Immature natural killer cell (primary cell): ENCODE measurements at places on chromosomes 6 and 20.

- DNase-seq = no peak
Observed at GRCh38 chr20:61692479-61692878, 373.2 kb downstream of the TAF4 start.

DNA sequence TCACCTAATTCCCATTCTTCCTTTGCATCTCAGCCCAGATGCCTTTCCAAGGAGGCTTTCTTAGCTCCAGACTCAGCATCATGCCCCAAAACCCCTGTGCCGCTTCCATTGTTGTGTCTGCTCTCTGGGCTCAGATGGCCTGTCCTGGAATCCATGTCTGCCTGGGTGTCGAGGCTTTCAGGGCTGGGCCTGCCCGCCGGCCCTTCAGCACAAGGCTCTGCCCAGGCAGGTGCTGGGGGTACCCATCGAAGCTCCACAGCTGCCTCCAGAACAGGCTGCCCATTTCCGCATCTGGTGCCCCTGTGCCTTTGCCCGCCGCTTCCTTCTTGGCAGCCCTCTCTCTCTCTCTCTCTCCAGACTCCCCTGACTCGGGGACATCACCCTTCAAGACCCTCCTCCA, 1.2 kb downstream of the CPXM1 start:
- no peak for DNase-seq

- DNase-seq = no peak
Observed at GRCh38 chr6:33654831-33655554, 33.9 kb downstream of the ITPR3 start.

- DNase-seq = no peak
Observed at GRCh38 chr20:63409066-63409833, 48.1 kb upstream of the CHRNA4 start.

DNA sequence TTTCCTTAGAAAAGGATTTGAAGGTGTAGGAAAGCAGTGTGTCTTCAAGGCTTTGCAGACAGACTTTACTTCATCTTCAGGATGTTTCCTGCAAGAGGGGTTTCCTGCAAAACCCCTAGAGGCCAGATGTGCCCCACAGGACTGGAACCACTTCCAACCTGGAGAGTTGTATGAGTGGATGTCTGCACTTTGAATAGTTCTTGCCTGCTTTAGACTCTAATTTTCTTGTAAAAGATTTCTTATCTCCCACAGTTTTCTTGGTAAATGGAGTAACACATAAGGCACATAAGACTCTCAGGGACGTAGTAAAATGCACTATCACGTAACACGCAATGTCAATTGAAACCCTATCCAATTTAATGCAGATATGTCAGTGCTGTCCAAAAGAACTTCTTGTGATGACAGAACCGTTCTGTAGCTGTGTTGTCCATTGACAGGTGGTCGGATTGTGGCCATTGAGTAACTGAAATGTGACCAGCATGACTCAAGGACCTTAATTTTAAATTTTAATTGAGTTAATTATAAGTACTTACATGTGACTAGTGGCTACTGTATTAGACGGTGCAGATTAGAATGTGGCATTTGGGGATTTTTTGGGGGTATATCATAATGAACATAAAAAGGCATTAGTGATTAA, 118.7 kb downstream of the JARID2 start:
- no peak for DNase-seq

DNA sequence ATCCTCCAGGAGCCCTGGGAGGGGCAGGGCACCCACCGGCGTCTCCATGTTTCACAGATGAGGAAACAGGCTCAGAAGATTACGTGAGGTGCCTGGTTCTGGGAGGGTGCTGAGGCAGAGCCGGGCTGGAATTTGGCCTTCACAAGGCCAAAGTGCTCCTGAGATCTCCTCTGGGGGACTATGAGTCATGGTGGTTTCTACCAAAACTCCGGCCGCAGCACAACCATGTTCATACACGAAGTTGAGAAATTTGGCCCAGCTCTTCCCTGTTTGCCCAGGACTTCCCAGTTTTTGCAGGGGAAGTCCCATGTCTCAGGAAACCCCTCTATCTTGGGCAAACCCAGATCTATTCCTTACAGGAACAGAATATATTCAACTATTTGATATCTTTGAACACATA, 172.9 kb upstream of the CDYL start:
- no peak for DNase-seq

GRCh38 chr6:27592481-27593199, 119.7 kb upstream of the ZNF184 start:
- no peak for DNase-seq

GRCh38 chr20:36572701-36573102, 695 bp upstream of the TGIF2 start:
- no peak for DNase-seq

- DNase-seq = no peak
Observed at GRCh38 chr6:64630901-64631300, 995.3 kb downstream of the PHF3 start.

DNA sequence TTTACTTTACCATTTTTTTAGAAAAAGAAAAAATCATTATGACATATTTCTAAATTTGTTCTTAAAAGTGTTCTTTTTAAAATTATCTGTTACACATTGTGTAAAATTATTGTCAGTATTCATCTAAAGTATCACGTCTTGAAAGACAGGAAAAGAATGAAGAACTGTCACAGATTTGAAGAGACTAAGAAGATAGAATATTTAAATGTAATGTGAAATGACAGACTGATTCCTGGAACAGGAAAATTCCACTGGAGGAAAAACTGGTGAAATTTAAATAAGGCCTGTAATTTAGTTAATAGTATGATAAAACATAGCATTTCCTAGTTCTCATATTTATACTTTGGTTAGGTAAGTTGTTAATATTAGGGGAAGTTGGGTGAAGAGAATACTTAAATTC, 52.8 kb upstream of the RUNX2 start:
- no peak for DNase-seq

GRCh38 chr6:135195041-135195440, 13.9 kb downstream of the MYB start:
- no peak for DNase-seq

DNA sequence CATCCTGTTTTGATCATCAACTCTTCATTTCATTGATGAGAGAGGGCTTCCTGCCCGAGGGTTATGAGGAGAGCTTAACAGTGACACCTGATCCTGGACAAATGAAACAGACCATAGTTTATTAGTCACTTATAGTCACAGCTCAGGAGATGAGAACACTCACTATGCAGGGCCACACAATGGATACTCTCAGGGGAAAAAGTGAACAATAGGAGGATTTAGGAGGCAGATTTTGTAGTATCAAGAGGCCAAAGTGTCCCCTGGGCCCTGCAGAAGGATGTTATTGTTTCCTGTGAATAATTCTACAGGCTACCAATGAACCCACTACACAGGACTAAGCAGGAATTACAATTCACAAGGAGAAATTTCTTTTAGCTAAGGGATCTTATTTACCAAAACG, 772.8 kb upstream of the MAN1A1 start:
- DNase-seq = no peak

DNA sequence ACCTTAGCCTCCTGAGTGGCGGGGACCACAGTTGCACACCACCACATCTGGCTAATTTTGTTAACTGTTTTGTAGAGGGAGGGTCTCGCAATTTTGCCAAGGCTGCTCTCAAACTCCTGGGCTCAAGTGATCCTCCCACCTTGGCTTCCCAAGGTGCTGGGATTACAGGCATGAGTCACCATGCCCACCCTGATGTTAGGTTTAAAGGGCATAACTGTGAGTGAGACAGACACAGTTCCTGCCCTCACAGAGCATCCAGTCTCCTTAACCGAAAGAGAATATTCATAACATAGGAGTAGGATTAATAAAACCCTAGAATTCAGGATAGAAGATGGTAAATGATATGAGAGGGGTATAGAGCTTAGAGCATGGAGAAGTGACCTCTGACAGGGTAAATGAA, 3.1 kb upstream of the SPATA2 start:
- DNase-seq = no peak

- DNase-seq = no peak
Observed at GRCh38 chr20:59636766-59637370, 32.5 kb downstream of the PHACTR3 start.

DNA sequence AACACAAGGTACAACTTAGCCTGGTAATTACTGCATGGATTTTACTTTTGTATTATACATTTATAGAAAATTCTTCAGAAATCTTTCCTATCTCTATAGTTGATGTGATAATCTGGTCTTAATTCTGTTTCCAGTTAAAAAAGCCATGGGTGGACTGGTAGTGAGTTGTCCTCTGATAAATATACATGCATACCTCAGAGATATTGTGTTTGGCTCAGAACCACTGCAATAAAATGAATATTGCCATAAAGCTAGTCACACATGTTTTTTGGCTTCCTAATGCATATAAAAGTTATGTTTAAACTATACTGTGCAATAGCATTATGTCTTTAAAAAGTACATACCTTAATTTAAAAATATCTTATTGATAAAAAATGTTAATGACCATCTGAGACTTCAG, 708.6 kb upstream of the MARCKS start:
- DNase-seq = no peak

DNA sequence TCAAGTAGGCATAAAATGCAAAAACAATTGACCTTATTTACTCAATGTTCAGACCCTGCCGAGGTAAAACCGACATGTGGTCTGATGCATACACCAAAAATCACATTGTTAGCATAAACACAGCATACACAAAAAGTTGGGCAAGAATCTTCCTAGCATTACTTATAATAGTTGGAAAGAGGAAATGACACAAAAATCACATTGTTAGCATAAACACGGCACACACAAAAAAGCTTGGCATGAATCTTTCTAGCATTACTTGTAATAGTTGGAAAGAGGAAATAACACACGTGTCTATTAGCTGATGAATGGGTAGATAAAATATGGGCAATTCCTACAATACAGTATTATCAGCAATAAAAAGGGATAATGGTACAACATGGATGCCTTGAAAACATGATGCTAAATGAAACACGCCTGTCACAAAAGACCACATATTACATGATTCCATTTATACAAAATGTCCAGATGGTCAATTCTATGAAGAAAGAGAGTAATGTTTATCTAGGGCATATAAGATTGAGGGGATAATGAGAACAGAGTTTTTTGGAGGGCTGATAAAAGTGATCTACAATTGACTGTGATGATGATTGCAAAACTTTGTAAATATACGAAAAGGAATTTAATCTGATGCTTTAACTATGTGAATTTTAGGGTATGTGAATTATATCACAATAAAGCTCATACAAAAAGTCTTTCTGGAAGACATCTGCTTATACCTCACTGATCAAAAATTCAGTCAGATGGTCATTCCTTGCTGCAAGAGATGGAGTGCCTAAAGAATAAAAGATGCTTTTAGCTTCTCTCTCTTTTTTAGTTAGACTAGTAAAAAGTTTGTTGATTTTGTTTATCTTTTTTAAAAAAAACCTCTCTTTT, 1019.5 kb upstream of the CITED2 start:
- DNase-seq = no peak

DNA sequence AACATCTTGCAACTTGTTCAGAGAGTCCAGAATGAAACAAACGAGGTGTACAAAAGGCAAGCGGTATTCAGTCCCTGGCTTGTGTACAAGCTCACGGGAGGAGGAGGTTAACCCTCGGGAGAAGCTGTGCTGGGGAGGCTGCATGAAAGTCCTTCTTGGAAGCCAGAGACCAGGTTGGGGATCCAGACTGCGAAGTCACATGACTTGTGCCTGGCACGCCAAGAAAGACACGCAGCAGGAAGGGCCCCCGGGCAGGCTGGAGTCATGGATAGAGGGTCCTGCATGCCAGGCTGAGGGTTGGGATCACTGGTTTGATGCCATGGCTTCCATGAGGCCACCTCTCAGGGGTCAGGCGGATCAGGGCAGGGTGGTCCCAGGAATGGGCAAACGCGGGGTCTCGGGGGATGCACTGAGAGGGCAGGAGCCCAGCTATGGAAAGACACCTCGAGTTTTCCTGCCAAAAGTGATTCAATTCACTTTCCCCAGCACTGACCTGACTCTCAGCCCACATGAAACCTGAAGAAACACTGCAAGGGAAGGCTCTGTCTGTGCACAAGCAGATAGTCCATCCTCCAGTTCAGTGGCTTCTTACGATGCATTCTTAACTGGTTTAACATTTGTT, 79.4 kb downstream of the DLL1 start:
- DNase-seq = no peak

DNA sequence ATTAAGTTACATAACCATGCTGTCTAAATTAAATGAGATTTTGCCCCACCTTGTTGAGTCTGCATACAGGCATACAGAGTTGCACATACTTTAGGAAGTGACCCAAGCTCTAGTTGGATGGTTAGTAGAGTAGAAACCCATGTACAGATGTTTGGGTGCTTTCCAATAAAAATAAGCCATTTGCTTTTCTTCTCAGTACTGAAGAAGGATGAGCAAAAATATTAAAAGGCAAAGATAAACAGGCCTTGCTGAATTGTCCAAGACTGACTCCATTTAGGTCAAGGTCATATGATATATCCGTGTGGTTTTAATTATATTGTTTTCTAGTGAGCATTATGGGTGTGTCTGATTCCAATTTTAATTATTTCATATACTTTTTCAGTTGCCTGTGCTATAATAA, 589.4 kb downstream of the RFPL4B start:
- DNase-seq = no peak

- DNase-seq = no peak
Observed at GRCh38 chr6:120584111-120584760, 750.0 kb downstream of the TBC1D32 start.

- no peak for DNase-seq
Observed at GRCh38 chr20:29448806-29449470, 1808.5 kb upstream of the DEFB115 start.

- DNase-seq = no peak
Observed at GRCh38 chr6:155645325-155645724, 189.7 kb upstream of the NOX3 start.

DNA sequence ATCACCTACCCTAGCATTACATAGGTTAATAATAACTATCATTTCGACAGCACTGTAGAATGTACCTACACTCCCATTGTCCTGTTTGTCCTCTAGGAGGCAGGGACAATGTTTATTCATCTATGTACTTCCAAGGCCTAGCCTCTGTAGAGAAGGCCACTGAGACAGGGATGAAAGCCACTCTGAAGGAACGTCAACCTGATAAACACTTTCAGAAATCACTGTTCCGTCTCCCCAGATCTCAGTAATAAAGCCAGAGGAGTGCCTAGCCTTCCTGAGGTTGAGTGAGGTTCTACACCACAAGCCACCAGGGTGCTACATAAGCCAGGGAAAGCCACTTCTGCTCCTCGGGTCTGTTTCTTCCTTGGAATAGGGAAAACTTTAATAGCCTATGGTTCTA, 44.8 kb downstream of the POPDC3 start:
- no peak for DNase-seq

GRCh38 chr6:4774715-4775493, 1.3 kb upstream of the CDYL start:
- DNase-seq = peak; percentile 39

DNA sequence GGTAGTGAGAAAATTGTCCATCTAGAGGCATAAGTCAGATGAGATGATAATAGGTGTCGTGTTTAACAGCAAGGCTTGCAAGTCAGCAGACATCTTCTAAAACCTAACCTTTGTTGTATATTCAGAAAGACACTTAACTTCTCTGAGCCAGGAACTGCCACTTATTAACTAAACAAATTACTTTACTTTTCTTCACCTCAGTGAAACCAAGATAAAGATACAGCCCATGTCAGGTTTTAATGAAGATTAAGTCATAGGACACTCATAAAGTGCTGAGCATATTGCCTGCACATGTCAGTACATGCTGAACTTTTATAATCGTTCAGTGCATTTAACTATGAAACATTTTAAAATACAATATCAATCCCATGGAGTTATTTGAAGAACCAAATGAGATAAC, 286.8 kb downstream of the NKAIN2 start:
- DNase-seq = no peak
